ENCODE measurements at places on chromosomes 12 and 14.

DNA sequence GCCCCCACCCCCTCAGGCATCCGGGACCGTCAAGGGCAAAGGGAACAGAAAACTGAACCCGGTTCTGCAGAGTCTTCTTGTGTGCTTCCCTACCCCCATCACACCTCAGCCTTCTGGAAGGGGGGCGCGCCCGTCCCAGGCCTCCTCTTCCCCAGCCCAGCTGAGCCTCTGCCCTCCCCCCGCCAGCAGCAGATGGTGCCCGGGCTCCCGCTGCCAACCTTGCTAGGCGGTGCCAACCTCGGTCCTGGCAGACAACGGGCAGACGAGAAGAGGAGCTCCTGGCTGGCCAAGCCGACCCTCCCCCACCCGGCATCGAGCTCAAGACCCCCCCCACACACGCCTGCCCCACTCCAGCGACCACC lies 8.7 kb downstream of the STAC3 start:
- DNase-seq = no peak

GRCh38 chr14:56004786-56005185 lies 113.4 kb upstream of the PELI2 start:
- no peak for DNase-seq

DNA sequence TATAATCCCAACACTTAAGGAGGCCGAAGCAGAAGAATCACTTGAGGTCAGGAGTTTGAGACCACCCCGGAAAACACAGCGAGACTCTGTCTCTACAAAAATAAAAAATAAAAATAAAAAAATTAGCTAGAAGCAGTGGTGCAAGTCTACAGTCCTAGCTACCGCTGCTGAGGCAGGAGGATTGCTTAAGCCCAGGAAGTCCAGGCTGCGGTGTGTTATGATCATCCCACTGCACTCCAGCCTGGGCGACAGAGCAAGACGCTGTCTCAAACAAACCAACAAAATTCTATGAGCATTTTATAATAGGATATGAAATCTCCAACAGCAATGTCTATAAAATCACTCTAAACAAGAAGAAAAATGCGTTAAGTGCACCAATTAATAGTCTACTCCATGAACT lies 75.3 kb downstream of the PPP1R12A start:
- no peak for DNase-seq

GRCh38 chr12:30134229-30134628 lies 350.5 kb upstream of the TMTC1 start:
- DNase-seq = no peak

- DNase-seq = no peak
Observed at GRCh38 chr12:110546339-110546738, 36.8 kb downstream of the PPTC7 start.

DNA sequence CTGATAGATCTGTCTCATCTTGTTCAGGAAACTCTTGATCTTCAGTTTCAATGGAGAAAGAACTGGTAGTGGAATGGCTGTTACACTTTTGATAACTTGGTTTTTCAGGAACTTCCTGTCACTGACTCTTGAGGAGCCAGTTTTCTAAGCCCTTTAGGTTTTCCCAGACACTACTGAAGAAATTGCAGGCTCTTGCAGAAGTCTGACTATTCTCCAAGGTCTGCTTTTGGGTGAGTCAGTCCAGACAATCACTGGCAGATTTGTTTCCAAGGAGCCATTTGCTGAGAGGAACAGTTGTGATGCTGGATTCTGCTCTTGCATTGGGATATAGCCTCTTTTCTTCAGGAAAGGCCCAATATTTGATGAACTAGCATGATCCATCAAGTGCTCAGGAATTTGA lies 468.0 kb downstream of the FUT8 start:
- DNase-seq = no peak

- no peak for DNase-seq
Observed at GRCh38 chr14:104597576-104597975, 7.0 kb downstream of the TMEM179 start.

GRCh38 chr14:81729622-81730021 lies 196.0 kb upstream of the SEL1L start:
- DNase-seq = no peak

DNA sequence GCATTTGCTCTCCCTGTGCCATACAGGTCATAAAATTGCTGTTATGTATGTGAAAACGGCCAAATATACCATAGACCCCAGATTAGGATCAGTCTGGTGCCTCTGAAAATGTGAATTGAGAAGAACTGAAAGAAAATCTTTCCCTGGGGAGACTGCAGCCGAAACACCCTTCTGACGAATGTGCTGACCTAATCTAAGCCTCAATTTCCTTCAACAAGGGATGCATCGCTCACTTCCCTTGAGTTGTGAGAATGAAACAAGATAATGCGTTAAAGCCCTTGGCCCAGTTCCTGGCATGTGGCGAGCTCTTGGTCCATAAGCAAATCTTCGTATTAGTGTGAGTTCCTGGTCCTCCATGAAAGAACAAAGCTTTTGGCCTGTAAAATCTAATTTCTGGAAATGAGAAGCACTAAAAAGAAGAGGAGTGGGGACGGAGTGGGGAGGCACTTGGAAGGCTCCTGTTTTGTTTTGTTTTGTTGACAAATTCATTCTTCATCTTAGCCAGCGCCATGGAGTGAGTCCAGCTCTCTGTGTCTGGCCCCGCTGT lies 49.5 kb upstream of the RTRAF start:
- no peak for DNase-seq

- no peak for DNase-seq
Observed at GRCh38 chr12:52300796-52301691, 9.7 kb upstream of the KRT81 start.

- DNase-seq = no peak
Observed at GRCh38 chr12:83168751-83169150, 482.0 kb downstream of the TMTC2 start.

- no peak for DNase-seq
Observed at GRCh38 chr14:33808187-33808586, 142.7 kb downstream of the EGLN3 start.

- no peak for DNase-seq
Observed at GRCh38 chr14:73567951-73568885, 795 bp upstream of the ACOT2 start.

DNA sequence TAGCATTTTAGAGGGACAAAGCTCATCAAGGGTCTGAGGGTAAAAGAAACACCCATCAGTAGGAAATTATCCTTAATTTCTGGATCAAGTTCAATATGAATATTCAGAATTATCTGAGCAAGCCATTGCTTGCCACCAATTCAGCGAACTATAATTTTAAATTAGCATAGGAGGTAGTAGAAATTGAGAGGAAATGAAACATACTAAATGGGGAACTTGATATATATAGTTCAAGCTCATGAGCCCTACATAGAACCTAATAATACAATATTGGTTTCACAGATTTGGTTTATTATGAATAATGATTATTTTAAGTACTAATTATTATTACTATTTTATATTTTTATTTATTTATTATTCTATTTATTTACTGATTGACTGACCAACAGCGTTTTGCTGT lies 42.1 kb upstream of the GXYLT1 start:
- DNase-seq = no peak

GRCh38 chr12:31524791-31525495 lies 66.0 kb downstream of the DENND5B start:
- DNase-seq = no peak

DNA sequence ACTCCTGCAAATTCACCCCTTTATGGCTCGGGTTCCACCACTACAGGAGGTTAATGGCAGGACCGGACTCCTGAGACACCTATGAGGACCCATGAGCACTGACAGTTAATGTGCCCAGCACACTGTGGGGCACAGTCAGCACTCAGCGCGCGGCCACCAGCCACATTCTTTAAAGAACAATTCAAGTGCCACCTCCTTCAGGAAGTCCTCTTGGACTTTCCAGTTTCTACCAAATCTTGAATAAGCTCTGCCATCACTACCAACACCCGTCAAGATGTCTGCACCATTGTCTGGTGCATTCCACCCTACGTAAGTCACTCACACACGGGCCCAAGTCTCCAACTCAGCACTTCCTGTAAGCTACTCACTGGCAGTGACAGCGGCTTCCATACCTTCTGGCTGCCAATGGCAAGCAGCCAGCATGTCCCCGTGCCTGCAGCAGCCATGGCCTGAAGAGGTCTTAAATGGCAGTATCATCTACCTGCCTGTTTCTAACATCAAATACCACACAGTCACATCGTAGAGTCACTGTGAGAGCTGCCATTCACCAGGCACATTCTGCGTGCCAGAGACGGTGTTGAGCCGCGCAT lies 48.5 kb downstream of the CDC42BPB start:
- no peak for DNase-seq

DNA sequence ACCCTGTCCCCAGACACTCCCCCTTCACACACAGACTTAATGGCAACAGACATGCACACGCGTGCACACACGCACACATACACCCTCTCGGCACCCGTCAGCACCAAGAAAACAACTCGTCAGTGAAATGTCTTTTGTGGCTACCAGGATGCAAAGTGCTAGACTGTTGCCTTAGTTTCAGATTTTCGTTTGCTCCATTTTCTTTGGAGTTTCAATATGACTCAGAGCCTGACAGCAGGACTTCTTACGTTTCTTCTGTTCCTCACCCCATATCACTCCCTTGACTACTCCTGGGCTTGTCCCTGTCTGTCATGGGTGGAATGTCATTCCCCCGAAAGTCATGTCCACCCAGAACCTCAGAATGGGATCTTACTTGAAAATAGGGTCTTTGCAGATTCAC lies 182.9 kb downstream of the GLT1D1 start:
- no peak for DNase-seq

DNA sequence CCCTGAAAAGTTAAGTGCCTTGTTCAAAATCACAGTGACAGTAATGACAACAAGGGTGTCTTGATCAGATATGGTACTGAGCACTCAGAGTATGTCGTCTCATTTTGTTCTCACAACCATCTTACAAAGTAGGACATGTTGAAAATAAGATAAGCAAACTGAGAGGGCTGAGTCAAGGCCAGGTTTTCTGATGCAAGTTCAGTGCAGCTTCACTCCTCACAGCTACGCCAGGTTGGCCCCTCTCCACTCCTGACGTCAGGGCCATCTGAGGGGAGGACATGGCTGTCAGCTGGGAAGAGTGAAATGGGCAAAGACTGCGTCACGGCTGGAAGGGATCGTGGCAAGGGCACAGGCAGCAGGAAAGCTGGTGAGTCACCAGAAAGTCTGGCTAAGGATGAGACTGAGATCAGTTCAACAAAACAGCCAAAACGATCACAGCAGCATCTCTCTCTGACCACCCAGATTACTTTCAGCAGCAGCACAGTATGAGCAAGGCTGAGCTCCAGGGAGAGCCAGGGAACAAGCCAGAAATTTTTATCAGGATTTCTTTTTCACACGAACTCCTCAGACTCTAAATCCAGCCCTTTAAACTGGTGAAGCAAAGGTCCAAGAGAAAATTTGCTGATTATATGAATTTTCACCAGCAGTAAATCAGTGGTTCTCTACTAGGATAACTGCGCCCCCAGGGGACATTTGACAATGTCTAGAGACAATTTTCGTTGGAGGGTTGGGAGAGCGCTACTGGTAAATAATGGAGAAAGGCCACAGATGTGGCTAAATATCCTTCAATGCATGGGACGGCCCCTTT lies 297.9 kb upstream of the AMIGO2 start:
- no peak for DNase-seq

- no peak for DNase-seq
Observed at GRCh38 chr12:32005496-32006125, 46.4 kb downstream of the RESF1 start.

DNA sequence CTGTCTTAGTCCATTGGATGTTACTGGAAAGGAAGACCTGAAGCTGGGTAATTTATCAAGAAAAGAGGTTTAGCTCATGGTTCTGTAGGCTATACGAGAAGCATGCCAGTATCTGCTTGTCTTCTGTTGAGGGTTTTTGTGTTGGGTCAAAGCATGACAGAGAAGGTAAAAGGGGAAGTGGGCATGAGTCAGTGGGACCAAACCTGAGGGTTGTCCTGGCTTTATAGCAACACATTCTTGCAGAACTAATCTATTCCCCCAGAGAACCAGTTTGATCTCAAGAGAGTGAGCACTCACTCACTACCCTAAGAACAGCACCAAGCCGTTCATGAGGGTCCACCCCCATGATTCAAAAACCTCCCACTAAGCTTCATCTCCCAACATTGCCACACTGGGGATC lies 19.0 kb upstream of the KRAS start:
- no peak for DNase-seq

DNA sequence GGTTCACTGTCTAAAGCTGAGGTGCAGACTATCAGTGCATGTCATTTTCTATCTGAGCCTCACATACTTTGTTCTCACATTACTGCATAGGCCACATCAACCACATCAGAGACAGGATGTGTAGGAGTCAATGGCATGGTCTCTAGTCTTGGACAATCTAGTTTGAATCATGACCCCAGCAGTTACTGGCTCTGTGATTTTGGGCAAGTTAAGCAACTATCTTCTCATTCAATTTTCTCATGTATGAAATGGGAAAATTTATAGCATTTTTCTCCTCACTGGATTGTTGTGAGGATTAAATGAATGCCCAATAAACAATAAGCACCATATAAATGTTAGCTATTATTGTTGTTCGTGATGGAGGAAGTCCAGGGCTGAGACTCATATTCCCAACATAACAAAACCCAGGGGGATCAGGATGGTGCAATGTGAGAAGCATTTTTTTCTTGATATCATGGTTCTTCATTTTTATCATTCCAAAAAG lies 432.6 kb downstream of the LRIG3 start:
- no peak for DNase-seq

DNA sequence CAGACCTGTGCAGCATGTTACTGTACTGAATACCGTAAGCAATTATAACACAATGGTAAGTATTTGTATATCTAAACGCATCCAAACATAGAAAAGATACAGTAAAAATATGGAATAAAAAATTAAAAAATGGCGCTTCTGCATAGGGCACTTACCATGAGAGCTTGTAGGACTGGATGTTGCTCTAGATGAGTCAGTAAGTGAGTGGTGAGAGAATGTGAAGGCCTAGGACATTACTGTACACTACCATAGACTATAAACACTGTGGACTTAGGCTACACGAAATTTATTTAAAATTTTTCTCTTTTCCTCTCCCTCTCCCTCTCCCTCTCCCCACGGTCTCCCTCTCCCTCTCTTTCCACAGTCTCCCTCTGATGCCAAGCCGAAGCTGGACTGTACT lies 194.5 kb upstream of the CDKN3 start:
- DNase-seq = no peak

- no peak for DNase-seq
Observed at GRCh38 chr12:25324861-25325260, 74.1 kb upstream of the KRAS start.
